ENCODE measurements at places on chromosomes 2 and 18. TPM values are rescaled to one million over a fixed set of nuclear protein-coding genes. Genes with fewer than 3 reads are reported as not detected.

The POTEI gene
- polyA plus RNA-seq: 0.50 TPM

The GLB1L gene
- 27.1 TPM for polyA plus RNA-seq

The NYAP2 gene
- 0.04 TPM for polyA plus RNA-seq

The PRSS56 gene
- polyA plus RNA-seq: 0.13 TPM

The DLGAP1 gene
- polyA plus RNA-seq: 5.0 TPM

The SERPINB11 gene
- not detected for polyA plus RNA-seq

Measured in renal pelvis (tissue), 12 donors.